ENCODE measurements at places on chromosomes 1 and 21. TPM values are rescaled to one million over a fixed set of nuclear protein-coding genes. Genes with fewer than 3 reads are reported as not detected.

Gene FCAMR
- not detected for total RNA-seq

Gene SLC26A9
- 33.0 TPM for total RNA-seq

DNA sequence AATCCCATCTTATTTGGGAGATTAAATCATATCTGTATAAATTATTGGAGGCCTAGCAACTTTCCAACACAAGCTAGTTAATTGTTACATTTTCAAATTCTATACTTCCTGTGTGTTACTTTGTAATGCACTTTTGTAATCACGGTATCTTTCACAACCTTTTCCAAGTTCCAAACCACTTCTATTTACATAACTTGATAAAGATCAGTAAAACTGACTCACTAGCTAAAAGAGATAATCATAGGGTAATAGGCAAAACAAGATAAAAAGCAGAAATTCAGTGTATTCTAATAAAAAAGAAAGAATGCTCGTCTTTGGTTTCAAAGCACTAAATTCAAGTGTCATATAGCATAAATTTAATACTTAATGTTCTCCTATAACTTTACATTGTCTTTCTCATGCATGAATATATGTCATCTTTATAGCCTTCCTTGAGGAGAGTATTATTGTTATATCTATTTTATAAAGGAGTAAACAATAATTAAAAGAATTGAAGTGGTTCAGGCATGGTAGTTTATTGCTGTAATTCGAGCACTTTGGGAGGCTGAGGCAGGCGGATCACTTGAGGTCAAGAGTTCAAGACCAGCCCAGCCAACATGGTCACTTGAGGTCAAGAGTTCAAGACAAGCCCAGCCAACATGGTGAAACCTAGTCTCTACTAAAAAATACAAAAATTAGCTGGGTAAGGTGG lies 66.4 kb downstream of the RGS13 start:
- no peak for DNase-seq

DNA sequence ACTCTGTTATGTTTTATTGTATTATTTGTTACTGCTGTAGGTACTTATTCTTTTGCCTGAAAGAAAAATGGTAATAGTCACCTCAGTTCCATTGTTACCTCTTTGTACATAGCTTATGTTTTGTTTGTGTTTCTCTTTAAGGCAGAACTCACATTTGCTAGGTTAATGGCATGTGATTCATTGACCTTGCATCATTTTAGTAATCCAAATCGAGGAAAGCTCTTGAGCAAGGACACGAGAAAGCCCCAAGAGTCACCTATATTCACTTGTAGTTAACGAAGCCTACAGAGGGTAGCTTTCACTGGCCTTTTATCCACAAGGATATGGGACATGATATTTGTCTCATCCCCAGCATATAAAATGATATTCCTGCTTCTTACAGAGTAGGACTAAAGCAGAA lies 1765.2 kb downstream of the NCAM2 start:
- DNase-seq = no peak

GRCh38 chr1:204463125-204464060 lies 31.2 kb downstream of the PIK3C2B start:
- DNase-seq = peak; percentile 79
